ENCODE measurements at places on chromosomes 3 and 15.

- no peak for DNase-seq
Observed at GRCh38 chr3:135165260-135165659, 370.2 kb downstream of the EPHB1 start.

DNA sequence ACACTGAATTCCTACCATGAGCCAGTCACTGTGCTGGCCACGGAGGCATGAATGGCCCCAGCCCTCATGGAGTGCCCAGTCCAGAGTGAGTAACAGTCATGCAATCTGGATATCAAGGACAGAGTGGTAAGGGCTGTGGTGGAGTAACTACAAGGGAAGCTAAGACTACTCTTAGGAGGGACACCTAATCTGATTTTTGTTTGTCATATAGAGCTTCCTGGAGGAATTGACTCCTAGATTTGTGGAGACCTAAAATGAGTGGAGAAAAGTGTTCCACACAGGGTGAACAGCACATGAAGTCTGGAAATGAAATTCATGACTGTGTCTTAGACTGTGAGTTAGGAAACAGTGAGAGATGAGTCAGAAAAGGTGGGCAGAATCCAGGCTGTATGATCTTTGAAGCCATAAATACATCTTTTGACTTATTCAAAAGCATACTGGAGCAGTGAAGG, 219.9 kb downstream of the NFKBIZ start:
- no peak for DNase-seq

- DNase-seq, result no peak
Observed at GRCh38 chr3:123759871-123760270, 124.3 kb downstream of the MYLK start.

- DNase-seq, result no peak
Observed at GRCh38 chr3:172317481-172317880, 130.8 kb downstream of the GHSR start.

GRCh38 chr15:35304389-35304788, 219.3 kb upstream of the NANOGP8 start:
- DNase-seq, result no peak

GRCh38 chr3:31692751-31693150, 160.0 kb downstream of the STT3B start:
- DNase-seq, result no peak

DNA sequence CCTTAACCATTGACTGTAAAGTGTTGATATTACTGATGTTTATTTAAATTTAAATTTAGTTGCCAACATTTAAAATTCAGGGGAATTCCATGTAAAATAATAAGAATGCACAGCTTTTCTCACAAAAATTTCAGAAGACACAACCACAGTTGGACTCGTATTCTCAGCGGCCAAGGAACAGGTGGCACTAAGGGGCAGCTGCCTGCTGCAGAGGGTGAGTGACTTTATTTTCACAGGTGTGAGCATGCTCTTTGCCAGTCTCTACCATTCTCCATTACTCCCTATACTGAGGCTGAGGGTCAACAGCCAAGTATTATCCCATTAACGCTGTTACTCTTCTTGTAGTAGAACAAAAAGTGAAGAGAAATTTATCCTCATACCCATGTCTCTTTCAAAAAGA, 92.1 kb upstream of the GADL1 start:
- no peak for DNase-seq

GRCh38 chr3:30673425-30674341, 67.3 kb downstream of the TGFBR2 start:
- DNase-seq, result no peak

GRCh38 chr3:172061724-172062184, 22.4 kb downstream of the FNDC3B start:
- DNase-seq, result no peak

DNA sequence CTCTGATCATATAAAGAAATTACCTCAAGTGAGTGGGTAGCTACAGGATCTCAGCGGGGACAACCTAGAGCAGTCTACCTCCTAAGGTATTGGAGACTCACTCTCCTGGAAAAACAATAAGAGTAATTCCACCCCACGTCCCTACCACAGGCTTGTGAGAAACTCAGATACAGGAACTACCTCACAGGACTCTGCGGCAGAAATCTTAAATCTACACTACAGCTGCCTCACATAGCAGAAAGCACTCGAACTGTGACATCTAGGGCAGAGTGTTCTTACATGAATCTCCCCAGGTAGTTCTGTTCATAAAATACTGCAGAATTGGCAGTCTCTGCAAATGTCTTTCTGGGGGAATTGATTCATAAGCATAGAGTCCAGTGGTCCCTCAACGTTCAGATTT, 382.9 kb upstream of the IL12A start:
- no peak for DNase-seq

- DNase-seq, result no peak
Observed at GRCh38 chr3:132071043-132071442, 36.2 kb upstream of the CPNE4 start.

GRCh38 chr15:58462973-58463663, 31.3 kb downstream of the LIPC start:
- DNase-seq, result no peak

GRCh38 chr3:160009525-160009924, 20.9 kb downstream of the IL12A start:
- no peak for DNase-seq

DNA sequence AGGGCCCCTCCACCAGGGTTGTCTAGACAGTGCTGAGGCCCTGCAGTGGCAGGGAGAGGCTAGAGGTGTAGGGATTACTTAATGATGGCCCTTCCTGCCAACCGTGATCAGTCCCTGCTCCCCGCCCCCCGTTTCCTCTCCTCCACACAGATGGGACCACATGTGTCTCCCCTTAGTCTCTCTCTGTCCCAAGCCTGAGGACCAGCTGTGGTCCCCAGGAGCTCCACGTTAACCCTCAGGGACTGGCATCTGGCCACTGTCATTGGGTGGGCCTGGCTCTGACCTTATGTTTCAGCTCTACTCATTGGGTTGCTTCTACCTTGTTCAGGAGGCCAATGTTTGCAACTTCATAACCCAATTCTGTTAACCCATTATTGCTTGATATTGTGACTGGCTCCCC, 6.0 kb upstream of the ALPK3 start:
- DNase-seq, result no peak

GRCh38 chr3:19815805-19816204, 118.2 kb downstream of the EFHB start:
- DNase-seq, result no peak

GRCh38 chr3:36907911-36908646, 36.8 kb downstream of the TRANK1 start:
- DNase-seq, result peak; percentile 21

Measured in stimulated activated CD8-positive, alpha-beta memory T cell treated with anti-CD3 and anti-CD28 coated beads, Interleukin-15, amount 100 ng/mL, for 4 hours (primary cell).